ENCODE measurements at places on chromosomes 2 and 18.

DNA sequence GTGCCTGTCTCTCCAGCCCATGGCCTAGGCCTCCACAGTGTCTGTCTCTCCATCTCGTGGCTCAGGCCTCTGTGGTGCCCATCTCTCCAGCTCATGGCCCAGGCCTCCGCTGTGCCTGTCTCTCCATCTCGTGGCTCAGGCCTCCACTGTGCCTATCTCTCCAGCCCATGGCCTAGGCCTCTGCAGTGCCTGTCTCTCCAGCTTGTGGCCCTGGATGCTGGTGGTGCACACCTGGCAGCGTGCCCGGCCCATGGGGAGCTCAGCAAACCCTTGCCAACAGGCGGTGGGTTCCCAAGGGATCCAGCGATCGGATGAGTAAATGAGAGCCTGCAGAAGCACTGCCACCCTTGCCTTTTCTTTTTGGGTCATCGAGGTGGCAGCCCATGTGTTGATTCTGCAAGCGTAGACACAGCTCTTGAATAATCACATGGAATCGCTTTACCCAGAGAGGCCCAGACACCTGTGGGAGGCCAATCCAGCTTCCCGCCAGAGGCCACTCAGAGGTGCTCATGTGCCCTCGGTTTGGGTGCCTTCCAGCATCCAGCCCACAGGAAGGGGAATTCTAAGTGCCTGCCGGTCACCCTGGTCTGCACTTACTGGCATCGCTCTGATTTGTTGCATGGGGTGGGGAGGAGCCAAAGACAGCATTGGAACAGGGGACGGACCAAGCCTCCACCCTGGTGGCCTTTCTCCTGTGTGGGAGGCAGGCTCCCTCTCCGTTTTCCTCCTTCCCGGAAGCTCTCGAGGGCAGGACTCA is 101.8 kb upstream of the HDAC4 start:
- no peak for DNase-seq

DNA sequence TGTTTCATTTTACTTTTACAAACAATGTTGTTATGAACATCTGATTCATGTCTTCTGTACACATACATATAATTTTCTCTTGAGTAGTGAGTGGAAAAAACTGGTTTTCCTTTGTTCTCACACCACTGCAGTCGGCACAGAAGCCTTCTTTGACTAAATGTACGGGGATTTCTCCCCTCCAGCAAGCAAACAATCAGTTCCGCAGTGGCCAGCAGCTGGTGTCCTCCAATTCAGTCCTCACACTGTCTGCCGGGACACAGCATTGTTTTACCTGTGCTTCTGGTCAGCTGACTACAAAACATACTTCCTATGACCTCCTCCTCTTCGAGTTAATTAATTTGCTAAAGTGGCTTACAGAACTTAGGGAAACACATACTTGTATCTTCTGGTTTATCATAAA is 202.8 kb downstream of the WDR7 start:
- DNase-seq: peak; percentile 92

DNA sequence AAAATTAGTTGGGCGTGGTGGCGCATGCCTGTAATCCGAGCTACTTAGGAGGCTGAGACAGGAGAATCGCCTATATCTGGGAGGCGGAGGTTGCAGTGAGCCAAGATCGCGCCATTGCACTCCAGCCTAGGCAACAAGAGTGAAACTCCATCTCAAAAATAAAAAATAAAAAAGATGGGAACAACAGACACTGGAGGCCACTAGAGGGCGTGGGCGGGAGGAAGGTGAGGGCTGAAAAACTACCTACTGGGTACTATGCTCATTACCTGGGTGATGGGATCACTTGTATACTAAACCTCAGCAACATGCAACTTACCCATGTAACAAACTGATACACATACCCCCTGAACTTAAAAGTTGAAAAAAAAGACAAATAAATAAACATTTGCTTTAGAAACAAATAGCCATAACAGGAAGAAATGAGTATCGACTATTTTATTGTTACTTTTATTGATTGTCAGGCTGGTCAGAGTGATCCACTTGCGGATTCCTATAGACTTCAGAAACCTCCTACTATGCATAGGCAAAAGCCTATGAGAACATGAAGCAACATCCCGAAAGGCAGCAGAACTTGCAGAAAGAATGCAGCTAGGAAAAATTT is 61.0 kb downstream of the TMEM163 start:
- peak; percentile 29 for DNase-seq

DNA sequence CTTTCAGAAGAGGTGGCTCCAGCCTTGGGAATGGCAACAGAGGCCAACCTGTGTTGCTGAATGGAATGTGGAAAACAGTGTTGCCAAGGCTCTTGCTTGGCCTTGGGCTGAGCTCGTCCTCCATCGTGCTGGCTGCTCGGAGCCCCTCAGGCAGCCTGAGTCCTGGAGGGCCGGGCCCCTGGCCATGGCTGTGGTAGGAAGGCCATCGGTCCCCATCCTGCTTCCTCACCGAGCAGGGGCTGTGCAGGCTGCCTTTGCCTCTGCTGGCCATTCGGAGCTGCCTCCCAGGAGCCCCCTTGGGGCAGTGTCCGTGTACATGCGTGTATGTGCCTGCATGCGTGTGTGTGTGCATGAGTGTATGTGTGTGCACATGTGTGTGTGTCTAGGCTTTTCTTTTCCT is 178.2 kb downstream of the KLHL29 start:
- no peak for DNase-seq

- no peak for DNase-seq
Observed at GRCh38 chr18:58268849-58269248, 224.8 kb downstream of the NEDD4L start.

DNA sequence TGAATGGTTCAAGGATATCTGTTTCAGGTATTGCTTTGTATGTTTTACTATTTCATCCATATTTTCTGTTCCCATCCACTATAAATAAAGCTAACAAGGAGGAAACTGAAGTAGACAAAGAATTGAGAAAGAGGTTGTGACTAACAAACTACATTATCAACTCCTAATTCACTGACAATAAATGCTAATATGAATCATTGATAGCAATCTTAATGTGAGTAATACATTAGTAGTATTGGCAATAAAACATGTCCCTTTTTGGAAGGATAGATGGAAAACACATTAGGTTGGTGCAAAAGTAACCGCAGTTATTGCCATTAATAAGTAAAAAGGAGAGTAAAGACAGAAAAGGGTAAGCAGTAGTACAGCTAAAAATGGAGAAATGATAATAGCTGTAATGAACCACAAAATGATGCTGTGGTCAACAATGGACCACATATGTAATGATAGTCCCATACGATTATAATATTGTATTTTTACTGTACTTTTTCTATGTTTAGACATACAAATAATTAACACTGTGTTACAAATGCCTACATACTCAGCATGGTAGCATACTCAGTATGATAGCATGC is 104.7 kb downstream of the THADA start:
- no peak for DNase-seq

DNA sequence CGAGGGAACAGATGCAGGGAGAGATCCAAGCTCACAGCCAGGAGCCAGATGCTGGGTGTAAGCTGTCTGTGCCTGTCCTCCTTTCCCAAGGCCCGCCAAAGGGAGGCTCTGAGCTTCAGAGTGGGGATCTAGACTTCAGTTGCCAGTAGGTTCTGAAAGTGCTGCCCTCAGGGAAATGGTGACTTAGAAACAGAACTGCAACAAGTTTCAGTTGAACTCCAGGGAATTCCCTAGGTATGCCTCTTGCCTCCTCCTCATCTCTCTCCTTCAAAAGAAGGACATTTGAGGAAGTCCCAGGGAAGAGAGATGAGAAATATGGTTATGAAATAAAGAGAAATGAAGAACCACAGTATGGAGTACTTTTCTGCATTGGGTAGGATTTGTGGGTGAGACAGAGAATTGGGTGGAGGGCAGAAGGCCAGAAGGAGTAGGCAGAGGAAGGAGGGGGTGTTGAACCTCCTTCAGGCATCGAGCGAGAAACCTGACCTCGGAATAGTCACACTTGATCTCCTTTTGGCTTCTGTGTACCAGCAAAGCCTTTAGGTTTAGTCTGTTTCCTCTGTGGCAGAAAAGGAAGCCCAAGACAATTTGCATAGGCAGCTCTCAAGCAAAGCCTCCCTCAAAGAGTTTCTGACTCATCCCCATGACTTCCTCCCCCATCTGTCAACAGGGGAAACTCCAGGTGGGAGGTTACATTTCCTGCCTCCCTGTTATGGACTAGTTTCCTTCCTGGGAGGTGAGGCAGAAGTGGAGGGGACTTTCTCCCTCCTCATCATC is 45.7 kb downstream of the QPCT start:
- peak; percentile 95 for DNase-seq

- DNase-seq: no peak
Observed at GRCh38 chr18:23553887-23554286, 32.4 kb downstream of the NPC1 start.

- peak; percentile 64 for DNase-seq
Observed at GRCh38 chr2:201827621-201828020, 21.3 kb downstream of the CDK15 start.

- no peak for DNase-seq
Observed at GRCh38 chr18:10121028-10121427, 207.2 kb downstream of the VAPA start.

DNA sequence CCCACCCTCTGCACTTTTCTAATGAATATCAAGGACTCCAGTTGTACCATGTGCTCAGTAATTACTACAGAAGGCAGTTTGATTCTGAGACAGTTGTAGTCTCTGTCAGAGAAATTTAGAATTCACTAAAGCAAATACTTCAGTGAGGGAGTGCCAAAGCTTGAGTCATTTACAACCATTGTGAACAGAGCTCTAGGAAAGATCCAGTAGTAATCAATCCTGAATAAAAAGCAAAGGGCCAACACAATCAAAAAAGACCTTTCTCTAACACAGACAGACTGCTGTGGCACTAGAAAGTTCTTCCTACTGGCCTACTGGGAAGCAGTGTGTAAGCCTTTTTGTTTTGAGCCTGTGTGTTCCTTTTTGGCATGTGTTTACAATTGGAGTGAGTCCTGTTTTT is 135.6 kb upstream of the UNC80 start:
- DNase-seq: no peak

- no peak for DNase-seq
Observed at GRCh38 chr2:71974846-71975245, 172.8 kb downstream of the CYP26B1 start.

DNA sequence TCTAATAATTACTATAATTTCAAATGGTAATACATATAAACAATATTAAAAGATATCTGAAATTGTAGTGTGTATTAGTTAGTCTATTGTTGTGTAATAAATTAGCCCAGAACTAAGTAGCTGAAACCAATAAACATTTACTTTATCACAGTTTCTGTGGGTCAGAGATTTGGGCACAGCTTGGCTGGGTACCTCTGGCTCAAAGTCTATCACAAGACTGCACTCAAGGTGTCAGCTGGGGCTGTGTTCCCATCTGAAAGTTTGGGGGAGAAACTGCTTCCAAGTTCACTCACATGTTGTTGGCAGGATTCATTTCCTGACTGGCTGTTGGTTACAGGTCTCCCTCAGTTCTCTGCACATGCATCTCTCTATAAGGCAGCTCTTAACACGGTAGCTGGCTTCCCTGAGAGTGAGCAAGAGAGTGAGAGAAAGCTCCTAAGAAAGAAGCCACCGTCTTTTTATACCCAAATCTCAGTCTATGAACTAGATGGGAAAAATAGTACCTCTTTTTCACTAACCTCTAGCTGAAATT is 25.6 kb upstream of the WIPF1 start:
- no peak for DNase-seq

GRCh38 chr2:11708106-11708505 is 38.1 kb upstream of the NTSR2 start:
- no peak for DNase-seq

GRCh38 chr18:24913507-24914170 is 438.3 kb downstream of the ZNF521 start:
- no peak for DNase-seq

DNA sequence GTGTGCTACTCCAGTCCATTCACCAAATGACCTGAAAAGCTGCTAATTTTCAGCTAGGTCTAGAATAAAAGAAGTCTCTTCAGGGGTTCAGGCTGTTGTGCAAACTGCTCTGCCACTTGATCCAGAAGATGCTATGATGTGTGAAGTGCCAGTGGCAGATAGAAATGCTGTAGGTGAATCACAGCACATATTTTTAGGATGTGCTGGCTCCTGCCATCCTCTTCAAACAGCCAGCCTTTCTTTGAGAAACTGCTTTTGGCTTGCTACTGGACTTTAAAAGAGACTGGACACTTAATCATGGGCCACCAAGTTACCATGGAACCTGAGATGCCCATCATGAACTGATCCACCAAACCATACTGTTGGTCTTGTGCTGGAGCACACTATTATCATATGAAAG is 322.1 kb downstream of the EN1 start:
- no peak for DNase-seq

GRCh38 chr18:8928847-8929780 is 173.4 kb upstream of the NDUFV2 start:
- DNase-seq: no peak

GRCh38 chr18:48672671-48673340 is 134.0 kb downstream of the CTIF start:
- no peak for DNase-seq

GRCh38 chr2:109128616-109129355 is at the start of gene SH3RF3:
Gene SH3RF3, plus strand, starts transcription at chr2:109129205.
- peak; percentile 85 for DNase-seq

GRCh38 chr18:43777636-43778304 is 500.5 kb upstream of the SYT4 start:
- DNase-seq: no peak

GRCh38 chr2:239667431-239667985 is 266.7 kb upstream of the HDAC4 start:
- DNase-seq: no peak

- no peak for DNase-seq
Observed at GRCh38 chr2:202434472-202434871, 58.3 kb downstream of the BMPR2 start.

- DNase-seq: no peak
Observed at GRCh38 chr2:110744429-110744828, 12.1 kb downstream of the ACOXL start.

GRCh38 chr2:120014226-120014980 is 1.5 kb downstream of the EPB41L5 start:
- peak; percentile 34 for DNase-seq

DNA sequence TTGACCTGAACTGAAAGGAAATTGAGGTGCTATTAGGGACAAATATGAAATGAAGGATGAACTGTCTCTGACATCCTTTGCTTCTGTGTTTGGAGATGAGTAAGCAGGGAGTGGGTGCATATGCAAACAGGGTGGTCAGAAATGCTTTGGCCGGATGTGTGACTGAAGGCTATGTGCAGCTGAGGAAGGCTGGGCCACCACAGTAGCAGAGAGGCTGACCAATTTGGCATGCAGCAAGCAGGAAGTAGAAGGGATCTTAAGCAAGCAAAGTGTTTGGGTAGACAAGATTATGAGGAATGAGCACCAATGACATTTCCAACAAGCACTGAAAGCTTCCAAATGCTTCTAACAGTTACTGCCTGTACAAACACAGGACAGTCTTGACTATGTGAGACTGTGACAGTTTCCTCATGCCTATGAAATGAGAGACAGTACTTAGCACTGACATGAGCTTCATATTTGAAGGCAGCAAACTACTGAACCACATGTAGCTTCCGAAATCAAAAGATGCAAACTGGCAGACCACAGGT is 3.3 kb upstream of the ACTR3 start:
- DNase-seq: peak; percentile 28

DNA sequence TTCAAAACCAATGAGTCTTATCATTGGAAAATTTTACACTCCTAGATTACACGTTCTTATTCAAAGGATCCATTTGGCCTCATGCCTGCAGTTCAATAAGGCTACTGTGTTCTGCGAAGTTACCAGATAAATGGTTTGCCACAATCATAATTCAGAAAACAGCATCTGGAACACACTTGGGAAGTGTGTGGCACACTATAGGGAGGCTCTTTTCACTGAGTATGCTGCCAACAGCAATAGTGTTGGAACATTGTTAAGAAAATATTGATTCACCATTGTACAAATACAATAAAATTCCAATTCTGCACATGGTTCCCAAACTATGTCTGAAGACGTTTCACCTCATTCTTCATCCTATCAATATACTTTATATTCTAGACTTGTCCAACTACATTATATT is 141.4 kb upstream of the DOK6 start:
- no peak for DNase-seq
